Body of pancreas (tissue), 4 donors: ENCODE measurements at places on chromosomes 16 and 17. TPM values are rescaled to one million over a fixed set of nuclear protein-coding genes. Genes with fewer than 3 reads are reported as not detected.

SLC5A10 gene
- total RNA-seq = not detected

TBC1D3G gene
- total RNA-seq = not detected

MILR1 gene
- total RNA-seq = not detected

TK1 gene
- 4.9 TPM for total RNA-seq

CUEDC1 gene
- total RNA-seq = 48.1 TPM

C17orf100 gene
- 3.3 TPM for total RNA-seq

SLC13A2 gene
- not detected for total RNA-seq

SRCIN1 gene
- total RNA-seq = 11.2 TPM

DNA sequence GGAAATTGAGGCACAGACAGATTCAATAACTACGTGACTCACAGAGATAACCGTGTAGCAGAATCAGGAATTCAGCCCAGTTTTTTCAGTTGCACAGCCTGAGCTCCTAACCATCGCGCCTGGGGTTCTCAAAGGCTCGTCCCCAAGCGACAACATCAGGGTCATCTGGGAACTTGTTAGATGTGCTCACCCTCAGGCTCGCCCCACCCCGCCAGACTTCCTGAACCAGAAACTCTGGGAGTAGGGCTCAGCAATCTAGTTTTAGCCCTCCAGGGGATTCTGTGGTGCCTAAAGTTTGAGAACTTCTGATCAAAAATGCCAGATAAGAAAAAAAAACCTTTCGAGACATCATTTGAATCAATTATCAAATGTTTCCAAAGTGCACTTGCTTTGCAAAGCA lies 559.8 kb downstream of the WWOX start:
- DNase-seq = no peak

DNA sequence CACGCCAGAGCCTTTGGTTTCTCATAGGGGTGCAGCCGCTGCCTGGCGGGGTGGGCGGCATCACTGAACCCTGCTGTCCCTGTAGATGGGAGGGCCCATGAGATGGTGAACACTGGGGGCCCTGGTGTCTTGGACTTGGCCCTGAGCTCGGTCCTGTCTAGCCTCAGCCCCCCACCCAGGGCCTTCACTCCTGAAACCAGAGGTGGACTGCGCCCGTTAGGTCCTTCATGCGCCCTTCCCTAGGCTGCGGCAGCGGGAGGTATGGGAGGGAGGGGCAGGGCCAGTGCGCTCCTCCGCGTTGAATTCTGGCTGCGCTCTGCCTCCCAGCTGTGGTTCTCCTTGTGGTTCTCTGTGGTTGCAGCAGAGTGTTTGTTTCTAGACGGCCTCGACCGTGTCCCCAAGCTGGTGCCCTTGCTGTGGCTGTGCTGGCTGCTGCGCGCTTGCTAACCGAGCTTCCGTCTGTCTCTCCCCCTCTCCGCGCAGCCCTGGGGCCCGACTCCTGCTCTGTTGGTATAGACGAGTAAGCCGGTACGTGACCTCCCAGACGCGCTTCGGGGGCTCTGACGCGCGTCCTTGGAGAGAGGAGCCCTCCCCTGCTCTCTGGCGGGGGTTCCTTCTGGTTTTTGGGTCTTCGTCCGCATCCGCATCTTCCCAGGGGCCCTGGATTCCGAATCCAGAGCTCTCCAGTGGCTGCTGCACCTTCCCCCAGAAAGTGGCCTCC lies 7.4 kb upstream of the NUDT16L1 start:
- no peak for DNase-seq

DNA sequence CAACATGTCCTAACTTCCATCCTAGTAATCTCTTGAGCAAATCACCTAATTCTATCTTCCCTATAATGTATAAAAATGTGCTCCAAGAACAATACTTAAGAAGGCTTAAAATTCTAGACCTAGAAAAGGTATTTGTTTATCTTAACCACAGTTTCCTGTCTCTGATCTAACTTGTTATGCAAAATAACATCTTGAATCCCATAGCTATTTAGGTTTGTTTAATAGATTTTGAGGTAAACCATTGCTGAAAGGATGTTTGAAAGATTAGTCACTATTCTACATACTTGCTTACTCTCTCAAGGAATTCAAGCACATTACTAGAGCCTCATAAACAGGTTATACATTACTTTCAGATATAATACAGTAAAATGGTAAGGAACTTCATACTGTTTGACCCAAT lies 13.0 kb downstream of the CA10 start:
- no peak for DNase-seq

DNA sequence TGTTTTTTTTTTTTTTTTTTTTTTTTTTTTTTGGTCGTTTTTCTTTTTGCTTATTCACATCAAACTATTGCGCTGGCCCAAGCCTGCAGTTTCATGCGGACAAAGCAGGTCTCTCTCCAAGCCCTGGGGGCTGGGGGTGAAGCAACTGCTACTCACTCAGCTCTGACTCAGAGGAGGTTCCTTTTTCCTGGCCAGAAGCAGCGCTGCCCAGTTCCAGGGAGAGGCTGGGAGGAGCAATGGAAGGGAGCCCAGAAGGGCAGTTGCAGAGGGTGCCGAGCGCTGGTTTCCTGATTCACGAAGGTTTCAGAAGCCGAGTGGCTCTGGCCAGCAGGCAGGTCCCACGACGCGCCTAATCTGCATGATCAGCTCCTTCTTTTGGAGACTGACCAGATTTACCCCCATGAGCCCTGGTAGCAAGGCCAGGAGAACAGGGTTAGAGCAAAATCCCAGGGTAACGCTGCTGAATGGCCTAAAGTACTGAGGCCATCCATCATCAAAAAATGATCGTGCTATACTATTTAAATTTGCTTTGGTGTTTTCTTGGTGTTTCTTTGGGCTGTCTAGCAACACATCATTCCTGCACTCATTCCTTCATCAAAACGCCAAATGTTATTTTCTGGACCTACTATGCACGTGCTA lies 144.7 kb upstream of the SOX9 start:
- DNase-seq = peak; percentile 54

DNA sequence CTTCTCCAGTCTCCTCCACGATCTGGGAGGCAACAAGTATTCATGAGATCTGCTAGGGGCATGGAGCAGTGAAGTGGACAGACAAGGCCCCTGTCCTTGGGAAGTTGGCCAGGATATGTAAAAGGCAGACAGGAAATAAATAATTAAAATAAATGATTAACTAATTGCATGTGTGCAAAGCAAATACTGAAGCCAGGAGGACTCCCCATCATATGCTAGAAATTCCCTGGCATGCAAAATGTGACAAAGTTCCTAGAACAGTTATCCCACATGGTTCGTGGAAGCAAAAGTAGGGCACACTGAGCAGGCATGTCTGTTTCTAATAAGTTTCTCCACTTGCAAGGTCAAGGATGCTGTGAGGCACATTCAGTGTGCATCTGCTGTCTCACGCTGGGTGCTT lies 86.8 kb downstream of the CDYL2 start:
- DNase-seq = peak; percentile 69

- DNase-seq = no peak
These were observed 23.7 kb downstream of the PPL start for GRCh38 chr16:4913130-4913773.

- DNase-seq = no peak
These were observed 832 bp downstream of the CDK5R1 start for GRCh38 chr17:32487473-32488176.

DNA sequence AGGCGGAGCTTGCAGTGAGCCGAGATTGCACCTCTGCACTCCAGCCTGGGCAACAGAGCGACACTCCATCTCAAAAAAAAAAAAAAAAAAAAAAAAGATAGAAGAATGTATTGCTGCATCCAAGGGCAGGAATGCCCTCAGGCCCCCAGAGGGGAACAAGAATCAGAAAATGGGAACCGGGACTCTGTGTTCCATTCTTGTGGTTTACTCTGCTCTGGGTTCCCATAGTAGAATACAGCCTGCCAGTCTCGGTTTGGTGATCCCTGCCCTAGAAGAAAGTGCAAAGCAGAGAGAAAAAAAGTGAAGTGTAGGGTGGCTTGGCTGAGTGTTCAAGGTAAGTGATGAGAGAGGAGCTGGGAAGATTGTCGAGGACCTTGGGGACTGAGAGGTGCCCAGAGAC lies 27.4 kb upstream of the KDM6B start:
- DNase-seq = no peak

DNA sequence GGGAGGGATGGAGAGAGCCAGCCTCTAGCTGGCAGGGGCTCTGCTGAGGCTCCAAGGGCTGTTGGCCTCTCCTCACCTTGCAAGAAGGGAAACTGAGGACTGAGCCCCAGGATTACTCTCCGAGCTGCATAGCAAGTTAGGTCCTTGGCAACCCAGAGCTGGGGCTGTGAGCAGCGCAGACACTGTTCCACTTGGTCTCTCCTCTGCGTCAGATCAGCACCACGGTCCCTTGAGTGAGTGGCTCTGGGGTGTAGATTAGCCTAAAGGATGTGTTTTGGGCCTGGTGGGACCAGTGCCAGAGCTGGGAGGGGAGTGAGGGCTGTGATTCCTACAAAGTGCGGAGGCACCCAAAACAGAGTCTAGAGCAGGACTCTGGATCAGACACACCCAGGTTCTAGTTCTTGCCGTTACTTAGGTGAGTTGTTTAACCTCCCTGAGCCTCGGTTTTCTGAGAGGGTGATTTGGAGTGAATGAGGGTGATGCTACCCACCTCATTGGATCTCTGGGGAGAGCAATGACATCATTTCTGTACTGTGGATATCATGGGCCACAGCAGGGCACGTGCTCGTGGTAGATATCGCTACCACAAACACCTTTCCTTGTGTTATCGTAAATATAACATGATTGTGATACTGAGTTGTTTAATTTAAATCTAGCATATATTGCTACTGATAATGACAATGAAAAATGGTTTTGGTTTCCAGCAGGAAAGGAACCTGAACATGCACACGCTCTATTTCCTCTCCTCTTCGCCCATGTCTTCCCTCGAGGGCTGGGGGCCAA lies 8.1 kb upstream of the FADS6 start:
- no peak for DNase-seq

DNA sequence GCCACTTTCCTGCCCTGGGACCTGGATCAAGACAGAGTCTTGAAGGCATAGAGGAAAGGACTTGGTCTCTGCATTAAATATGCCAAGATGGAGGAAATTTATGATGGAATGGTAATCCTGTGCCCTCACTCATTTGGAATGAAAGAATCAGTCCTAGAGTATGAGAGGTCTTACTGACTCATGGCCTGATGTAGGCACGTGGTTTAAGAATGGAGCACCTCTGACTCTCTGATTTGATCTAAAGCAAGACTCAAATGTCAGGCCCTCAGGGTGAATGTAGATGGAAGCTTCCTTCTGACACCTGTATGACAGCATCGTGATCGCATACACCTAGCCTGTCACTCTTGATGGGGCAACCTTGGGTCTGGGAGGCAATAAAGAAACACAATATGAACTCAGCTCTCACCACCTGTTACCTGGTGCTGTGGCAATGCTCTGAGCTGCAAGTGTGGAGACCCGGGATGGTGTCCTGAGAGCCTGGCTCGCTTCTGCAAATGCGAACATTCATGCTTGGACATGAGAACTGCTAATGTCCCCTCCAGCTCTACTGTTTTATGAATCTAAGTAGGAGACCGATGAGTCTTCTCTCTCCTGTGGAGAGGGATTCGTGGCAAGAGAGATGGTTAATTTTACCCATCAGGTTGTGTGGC lies 229.9 kb downstream of the ABCC12 start:
- no peak for DNase-seq

DNA sequence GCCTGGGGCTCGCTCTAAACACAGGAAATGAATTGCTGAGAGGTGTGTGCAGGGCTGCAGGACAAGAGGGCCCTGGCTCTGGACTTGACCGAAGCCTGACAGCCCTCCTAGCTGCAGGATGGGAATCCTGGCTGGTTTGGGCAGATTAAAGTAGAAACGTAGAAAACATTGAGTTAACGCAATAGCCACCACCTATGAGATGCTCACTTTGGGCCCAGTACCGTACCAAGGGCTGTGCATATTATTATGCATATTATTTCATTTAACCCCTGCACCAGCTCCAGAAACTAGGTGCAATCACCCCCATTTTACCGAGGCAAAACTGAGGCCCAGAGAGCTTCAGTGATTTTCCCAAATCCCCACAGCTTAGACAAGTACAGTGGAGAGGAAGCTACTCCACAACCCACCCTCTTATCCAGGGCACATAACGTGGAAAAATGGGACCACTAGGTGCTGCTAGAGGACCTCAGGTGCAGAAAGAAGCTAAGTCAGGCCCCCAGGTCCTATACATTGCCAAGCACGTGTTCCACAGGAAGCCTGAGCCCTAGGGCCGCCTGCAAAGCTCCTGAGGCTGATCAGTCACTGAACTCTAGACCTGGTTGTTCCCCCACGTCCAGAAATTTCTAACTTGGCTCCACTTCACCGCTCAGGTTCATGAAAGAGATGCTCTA lies 79.2 kb downstream of the MYH11 start:
- DNase-seq = no peak

DNA sequence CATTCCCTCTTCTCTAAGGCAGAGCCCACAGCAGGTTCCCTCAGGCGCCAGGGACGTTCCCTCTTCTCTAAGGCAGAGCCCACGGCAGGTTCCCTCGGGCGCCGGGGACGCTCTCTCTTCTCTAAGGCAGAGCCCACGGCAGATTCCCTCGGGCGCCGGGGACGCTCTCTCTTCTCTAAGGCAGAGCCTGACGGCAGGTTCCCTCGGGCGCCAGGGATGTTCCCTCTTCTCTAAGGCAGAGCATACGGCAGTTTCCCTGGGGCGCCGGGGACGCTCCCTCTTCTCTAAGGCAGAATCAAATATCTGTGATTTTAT lies 24.3 kb downstream of the ACSF3 start:
- no peak for DNase-seq

GRCh38 chr16:80655751-80656150 lies 115.0 kb downstream of the DYNLRB2 start:
- no peak for DNase-seq

DNA sequence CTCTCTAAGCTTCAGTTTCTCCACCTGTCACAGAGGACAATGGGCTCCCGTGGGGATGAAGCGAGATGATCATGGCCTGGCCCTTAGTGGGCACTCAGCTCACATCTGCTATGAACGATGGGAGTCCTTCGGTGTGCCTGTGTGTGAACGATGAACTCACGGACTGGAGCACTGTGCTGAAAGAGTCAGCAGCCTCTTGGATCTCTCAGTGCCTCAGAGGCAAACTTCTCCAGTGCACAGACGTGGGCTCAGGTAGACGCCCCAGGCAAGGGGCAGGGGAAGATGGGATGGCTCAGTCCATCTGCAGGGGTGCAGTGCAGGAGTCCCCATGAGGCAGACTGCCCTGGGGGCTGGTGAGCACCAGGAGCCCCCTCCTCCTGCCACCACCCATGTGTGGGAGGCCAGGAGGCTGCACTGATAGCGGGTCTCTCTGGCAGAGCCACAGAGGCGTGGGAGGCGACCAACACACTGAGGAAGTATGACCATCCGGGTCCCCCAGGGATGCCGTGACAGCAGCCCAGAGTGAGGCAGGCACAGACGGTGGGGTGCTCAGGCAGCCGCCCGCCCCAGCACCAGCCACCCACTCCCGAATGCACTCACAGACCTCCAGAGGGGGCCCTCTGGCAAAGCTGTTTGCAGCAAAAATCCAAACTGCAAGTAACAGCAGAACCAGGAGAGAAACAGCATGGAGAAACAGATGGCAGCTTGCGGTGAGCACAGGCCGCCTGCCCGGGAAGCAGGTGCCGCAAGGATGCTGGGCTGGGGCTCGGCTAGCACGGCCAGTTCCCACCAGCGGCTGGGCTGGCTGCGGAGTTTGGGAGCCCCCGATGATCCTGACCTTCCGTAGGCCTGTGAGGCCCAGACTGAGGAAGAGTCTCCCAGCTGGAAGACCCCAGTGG lies 82.7 kb downstream of the RPH3AL start:
- no peak for DNase-seq

GRCh38 chr17:43573579-43574321 lies 27.6 kb upstream of the ETV4 start:
- DNase-seq = no peak

GRCh38 chr16:74888888-74889287 lies 96.0 kb downstream of the WDR59 start:
- DNase-seq = no peak
